ENCODE measurements at places on chromosomes 7 and 10.

DNA sequence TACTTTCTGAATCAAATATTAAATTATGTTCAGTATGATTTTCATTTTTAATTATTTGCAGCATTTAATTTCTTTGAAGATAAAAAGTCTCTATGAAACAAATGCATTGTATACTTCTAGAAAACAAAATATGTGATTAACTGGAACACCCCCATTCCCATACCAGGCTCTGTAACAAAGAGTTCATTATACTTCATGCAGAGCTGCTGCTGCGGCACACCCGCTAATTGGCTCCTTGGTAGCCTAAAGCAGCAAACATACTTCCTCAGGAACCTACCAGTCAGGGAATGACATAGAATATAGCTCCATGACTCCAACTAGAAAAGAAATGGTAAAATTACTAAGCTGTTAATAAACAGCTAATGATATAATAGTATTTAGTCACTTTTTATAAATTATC, 19.3 kb downstream of the RAB11FIP2 start:
- no peak for DNase-seq

GRCh38 chr10:50527442-50528043, 96.2 kb downstream of the SGMS1 start:
- DNase-seq = no peak

DNA sequence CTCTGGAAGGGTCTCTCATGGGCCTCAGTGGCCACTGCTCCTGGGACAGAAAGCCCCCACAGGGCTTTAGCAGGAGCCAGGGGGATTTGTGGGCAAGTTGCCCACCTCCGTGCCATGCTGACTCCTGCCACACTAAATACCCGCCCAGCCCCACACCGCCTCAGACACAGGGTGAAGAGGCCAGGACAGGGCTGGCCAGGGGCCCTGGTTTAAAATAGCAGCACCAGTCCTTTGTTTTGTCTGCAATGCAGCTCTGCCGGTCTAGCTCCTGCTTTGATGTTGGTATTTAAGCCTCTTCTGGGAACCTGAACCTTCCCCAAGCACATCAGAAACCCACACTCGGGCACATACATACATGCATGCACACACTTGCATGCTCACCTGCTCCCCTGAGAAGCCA, 14.4 kb upstream of the TNRC18 start:
- DNase-seq = no peak

DNA sequence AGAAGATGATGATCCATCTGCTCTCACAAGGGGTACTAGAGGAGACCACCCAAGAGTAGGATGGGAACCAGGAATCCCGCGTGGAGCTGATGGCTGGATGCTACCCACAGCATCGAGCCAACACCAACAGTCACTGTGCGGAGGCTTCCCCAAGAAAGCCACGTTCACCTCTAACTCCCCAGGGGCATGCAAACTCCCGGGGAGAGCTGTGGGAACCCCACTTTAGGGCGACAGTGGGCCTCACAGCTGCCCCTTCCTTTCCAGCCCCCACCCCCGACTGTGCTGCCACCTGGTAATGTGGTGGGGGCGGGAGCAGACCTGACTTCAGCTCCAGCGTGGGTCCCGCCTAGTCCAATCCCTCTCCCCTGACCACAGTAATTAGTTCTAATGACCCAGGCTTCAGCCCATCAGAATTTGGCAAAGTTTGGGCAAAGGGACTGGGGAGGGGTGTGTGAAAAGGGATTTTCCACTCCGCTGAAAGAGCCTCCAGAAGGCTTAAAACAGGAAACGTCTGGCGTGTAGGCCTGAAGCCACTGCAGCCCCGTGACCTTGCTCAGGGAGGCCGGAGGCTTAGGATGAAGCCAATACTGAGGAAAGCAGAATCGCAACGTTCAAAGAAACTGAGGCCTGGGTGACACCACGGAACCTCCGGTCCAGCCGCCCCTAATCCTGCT, 20.3 kb downstream of the ASB13 start:
- DNase-seq = no peak

- no peak for DNase-seq
Observed at GRCh38 chr10:110364531-110364937, 59.8 kb upstream of the SMNDC1 start.

- DNase-seq = no peak
Observed at GRCh38 chr10:60664859-60665258, 113.4 kb upstream of the CDK1 start.

GRCh38 chr7:74206589-74207120, 3.2 kb upstream of the LAT2 start:
- peak; percentile 61 for DNase-seq

All from H54 (cell line).